Stimulated activated CD4-positive, alpha-beta T cell treated with anti-CD3 and anti-CD28 coated beads, Interleukin-1b, Interleukin-23, amount 100 ng/mL, for 24 hours (primary cell): ENCODE measurements at places on chromosomes 3 and 15.

DNA sequence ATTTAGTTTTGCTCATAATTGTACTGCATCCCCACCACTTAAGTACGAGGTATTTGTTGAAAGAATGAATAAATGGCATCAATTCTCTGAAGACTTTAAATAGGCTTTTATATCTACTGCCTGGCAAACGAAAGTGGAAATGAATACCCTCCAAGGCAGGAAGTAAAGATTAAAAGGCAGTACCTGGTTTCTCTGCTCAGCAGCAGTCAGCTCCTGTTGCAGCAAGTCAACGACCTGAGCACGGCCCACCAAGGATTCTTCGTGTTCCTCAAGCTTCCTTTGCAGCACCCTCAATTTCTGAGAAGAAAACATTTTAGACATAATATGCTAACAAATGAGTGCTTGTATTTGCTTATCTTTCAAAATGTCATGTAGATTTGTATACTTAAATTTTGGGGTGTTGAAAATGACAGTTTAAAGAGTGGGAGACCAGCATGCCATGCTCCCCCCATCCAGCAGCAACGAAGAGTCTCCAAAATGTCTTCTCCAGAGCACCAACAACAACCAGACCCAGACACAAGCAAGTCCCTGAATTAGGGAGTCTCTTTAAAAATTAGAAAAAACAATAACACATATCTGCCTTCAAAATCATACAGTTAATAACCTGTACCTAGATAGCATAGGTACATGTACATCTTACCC lies 31.2 kb downstream of the GOLGB1 start:
- no peak for DNase-seq

GRCh38 chr15:55106155-55106554 lies 90.6 kb downstream of the RSL24D1 start:
- no peak for DNase-seq

DNA sequence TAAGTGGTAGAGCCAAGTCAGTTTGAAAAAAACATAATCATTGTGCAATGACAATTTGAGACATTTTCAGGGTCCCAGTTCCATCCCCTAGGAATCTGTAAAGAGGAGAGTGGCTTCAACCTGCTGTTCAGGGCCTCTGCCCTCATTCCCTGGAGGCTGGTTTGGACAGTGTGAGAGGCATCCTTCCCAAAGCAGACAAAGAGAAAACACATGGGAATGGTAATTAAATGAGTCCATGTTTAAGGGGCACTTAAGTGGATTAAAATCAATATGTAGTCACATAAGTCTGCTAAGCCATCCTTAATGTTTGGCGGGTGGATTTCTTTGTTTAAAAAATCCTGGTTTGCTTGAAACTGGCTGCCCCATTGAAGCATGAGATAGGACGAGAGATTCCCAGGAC lies 146.3 kb upstream of the CTDSPL start:
- DNase-seq: no peak

- no peak for DNase-seq
These were observed 28.1 kb downstream of the ADIPOQ start for GRCh38 chr3:186870421-186871201.

- DNase-seq: no peak
These were observed 311.5 kb downstream of the CACNA2D3 start for GRCh38 chr3:54433846-54434245.

- DNase-seq: no peak
These were observed 380.2 kb downstream of the DIPK2A start for GRCh38 chr3:144351773-144352365.

DNA sequence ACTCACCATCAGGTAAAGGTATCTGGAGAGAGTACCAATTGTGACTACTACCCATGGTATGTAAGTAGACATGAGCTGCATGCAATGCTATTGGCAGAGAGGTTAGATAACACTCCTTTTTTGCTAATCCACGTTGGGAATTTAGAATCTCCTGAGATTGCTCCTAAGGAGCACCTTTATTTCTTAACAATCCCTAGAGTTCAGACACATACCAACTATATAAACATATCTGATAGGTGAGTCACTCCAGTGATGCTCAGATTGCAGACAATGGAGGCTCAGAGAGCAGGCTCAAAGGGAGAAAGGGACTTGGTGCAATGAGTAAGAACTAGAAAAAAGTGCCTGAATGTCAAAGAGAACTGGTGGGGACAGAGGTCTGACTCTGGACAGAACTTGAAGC lies 47.0 kb upstream of the LRRFIP2 start:
- no peak for DNase-seq

DNA sequence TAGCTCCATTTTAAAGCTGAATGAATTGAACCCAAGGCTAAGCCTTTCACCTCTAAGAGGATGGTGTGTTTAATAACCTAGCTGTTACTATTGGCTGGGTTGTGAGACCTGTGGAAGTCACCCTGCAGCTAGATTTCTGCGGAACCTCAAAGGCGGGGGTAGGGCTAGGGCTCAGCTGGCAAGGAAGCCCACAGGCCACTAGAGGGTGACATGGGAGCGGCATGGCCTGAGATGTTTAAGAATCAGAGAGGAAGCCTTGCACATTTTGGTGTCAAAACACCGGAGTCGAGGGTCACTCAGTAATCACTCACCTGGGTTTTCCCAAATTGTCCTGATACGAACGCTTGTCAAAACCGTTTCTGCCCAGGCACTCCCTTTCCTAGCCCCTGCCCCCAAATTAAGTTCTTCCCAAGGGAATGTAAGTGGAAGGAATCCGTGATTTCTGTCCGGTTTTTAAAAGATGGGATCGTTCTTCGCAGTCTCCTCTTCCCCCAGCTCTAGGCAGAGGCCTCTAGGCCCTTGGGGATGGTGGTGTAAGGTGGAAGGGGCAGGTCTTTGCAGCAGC lies 3.8 kb upstream of the ACAD9 start:
- DNase-seq: peak; percentile 39

DNA sequence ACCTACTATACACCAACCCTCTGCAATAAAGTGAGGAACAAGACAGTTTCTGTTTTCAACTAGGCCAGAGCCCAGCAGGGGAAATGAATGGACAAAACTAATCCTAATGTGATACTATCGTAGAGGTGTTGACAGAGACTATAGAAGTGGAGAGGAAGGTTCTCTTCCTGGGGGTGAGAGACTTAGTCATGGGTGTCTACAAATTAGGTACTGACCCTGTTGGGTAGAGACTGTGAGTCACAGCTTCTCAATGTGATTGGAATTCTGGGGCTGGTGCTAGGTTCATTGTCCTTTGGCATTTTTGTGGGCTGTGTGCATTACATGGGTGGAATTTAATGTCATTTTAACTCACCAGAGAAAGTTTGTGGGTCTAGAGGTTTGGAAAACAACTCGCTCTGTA lies 79.3 kb downstream of the ADAMTSL3 start:
- no peak for DNase-seq

DNA sequence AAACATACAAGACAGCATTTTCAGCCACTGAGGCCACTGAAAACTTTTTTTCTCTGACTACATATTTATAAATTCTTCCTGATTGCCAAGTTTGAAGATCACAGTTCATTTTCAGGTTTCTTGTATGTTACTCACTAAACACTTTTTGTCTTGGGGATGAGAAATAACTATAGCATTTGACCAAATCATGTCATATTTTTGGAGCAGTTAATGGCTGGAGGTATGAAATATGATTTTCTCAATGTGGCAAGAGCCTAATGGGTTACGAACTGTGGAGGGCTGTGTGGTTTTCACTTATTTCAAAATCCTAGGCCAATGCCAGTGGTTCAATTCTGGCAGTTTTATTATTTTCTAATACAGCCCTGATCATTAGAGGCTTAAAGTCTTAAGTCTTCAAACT lies 64.4 kb downstream of the USP13 start:
- no peak for DNase-seq

GRCh38 chr15:23734862-23735261 lies 47.8 kb upstream of the NDN start:
- DNase-seq: no peak

- DNase-seq: no peak
These were observed 111.6 kb downstream of the KBTBD8 start for GRCh38 chr3:67109651-67110204.

GRCh38 chr3:155745795-155746550 lies 1.1 kb upstream of the PLCH1 start:
- no peak for DNase-seq

GRCh38 chr15:57476533-57476975 lies 100.2 kb downstream of the CGNL1 start:
- no peak for DNase-seq

GRCh38 chr3:106172780-106173179 lies 304.0 kb upstream of the CBLB start:
- DNase-seq: no peak
